ENCODE measurements at places on chromosomes 1 and 21.

GRCh38 chr1:40362199-40362598, 11.3 kb upstream of the SMAP2 start:
- no peak for DNase-seq

- DNase-seq = no peak
Observed at GRCh38 chr1:219293410-219293809, 119.7 kb downstream of the LYPLAL1 start.

- no peak for DNase-seq
Observed at GRCh38 chr1:35016406-35016805, 15.3 kb downstream of the ZMYM6 start.

DNA sequence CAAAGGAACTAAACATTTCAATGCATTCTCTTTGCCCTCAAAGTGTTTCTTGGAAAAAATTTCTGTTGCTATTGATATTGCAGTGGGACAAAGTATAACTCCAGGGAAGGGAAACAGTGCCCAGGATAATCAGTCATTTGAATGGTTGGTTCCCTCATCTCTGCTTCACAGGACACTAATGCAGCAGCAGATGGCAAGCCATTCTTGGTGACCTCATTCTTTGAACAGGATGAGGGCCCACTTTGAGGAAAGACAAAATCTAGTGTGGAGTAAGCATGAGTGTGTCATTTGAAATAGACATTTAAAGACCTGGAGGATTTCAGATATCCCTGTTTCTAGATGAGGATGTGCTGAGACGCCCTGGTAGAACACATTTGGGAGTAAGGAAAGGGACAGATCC, 32.3 kb downstream of the CHRM3 start:
- no peak for DNase-seq

DNA sequence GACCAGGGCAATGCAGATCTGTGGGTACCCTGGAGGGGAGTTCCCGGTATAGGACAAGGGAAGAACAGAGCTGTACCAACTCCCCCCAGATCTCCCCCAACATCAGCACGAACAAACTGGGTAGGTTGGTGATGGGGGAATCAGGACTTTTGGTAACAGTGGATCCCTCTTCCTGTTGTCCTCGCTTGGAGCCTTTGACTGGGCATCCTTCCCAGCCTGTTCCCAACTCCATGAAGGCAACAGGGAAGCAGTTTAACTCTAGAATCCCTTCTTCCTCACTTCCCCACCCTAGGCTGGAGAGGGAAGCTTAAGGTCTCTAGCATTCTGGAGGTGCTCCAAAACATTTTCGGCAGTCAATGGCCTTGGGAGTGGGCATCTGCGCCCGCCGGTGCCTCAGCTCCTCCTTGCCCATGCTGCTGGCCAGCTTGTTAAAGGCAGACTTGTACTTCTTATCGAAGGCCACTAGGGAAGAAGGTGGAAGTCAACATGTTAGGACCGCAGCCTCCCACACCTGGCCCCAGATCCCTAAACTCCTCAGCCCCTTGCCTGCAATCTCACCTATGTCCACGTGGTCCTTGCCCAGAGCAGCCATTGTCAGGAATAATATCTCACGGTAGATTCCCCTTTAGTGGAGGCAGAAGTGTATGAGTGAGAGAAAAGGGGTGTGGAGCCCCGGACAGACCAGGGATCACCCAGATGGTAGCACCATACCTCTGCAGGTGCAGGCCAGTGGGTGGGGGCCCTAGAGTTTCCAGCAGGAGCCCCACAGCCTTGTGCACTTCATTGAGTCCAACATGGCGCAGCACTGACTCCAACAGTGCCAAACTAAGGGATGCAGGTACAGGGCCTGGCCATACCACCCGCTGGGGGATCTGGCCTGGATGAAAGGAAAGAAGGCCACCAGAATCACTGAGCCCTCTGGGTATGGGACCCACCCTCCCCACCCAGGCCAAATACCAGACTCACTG, 7.5 kb upstream of the GATAD2B start:
- DNase-seq = no peak

GRCh38 chr1:216045400-216045799, 377.8 kb downstream of the USH2A start:
- DNase-seq = no peak

- no peak for DNase-seq
Observed at GRCh38 chr21:43693981-43694380, 24.9 kb upstream of the PDXK start.
